Activated effector memory CD4-positive, alpha-beta T cell treated with Interleukin-2 at 50 U/mL for 16 hours (primary cell): ENCODE measurements at places on chromosomes 5 and 9.

GRCh38 chr5:61652916-61653315 lies 320.9 kb downstream of the ZSWIM6 start:
- DNase-seq = no peak

DNA sequence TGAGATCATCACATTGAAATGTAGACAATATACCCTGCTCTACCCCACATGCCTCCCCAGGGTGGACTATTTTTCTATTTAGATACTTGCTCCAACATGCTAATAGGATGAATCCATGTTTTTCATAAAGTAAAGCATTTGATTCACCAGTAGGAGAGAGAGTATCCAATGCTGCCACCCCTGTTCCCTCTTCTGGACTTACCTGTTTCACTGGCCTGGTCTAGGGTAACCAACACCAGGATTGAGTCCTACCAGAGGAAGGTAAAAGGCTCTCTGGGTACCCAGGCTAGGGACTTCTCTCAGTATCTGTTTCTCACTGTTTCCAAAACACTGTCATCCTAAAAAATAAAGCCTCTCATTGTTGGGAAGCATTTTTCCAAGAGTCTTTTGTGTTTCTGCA lies 30.2 kb upstream of the GABRP start:
- DNase-seq = no peak

DNA sequence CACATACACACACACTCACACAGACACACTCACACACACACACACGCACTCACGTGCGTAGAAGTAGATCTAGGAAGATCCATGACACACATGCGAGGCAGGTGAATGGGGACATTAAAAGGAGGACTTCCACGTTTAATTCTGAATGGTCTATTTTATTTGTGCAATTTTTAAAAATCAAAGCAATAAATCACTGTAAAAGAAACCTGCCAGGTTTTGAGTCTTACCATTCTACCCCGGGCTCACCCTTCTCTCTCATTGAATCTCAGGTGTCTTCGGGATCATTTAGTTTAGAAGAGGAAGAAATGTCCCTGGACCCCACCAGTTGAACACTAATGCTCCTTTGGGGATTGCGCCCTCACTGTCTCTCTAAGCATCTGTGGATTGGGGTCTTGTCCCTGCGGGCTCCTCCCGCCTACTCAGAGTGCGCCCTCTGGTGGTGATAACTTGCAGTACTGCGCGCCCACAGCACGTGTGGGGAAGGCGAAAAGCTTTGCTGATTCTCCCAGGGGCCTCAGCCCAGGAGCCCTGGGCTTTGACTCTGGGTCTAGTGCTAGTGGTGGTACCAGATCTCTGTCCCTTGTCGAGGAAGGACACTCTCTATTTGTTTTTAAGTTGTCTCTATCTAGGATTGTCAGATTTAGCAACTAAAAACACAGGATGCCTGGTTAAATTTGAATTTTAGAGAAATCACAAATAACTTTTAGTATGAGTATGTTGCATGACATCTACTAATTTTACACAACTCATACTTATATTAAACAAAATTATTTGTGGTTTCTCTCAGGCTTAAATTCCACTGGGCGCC lies 34.8 kb downstream of the BOD1 start:
- DNase-seq = no peak

DNA sequence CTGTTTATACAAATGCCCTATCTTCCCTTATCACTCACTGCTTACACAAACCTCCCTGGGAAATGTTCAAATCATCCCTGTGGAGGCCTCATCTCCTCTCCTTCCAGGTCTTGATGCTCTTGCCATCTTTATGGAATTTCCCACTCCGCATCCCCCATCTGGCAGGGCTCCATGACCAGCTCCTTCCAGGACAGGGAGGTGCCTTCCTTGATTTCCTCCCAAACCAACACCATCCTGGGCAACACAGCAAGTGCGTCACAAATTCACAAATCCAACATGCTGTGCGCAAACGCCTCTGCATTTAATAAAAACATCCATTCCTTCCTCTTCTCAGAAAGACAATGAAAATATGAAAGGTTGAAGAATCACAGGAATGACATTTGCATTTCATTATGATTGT lies 51.7 kb downstream of the EPB41L4A start:
- no peak for DNase-seq

DNA sequence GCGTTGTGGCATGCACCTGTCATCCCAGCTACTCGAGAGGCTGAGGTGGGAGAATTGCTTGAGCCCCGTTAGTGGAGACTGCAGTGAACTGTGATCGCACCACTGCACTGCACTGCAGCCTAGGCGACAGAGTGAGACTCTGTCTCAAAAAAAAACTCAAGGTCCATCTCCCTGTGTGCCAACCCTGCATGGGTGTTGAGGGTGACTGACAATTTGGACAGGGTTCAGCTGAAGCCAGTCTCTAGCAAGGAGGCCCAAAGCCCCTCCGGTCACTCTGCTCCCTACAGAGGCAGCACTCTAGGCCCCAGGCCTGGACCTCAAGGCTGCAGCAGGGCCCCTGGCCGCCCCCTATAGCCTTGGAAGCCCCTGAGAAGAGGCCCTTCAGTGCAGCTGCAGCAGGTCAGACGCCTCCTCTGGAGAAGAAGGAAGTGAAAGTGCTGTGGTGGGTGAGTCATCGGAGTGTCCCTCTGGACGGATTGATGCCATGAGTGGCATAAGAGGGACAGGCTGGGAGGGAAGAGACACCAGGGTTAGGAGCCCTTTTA lies 39.2 kb upstream of the NEK6 start:
- no peak for DNase-seq

DNA sequence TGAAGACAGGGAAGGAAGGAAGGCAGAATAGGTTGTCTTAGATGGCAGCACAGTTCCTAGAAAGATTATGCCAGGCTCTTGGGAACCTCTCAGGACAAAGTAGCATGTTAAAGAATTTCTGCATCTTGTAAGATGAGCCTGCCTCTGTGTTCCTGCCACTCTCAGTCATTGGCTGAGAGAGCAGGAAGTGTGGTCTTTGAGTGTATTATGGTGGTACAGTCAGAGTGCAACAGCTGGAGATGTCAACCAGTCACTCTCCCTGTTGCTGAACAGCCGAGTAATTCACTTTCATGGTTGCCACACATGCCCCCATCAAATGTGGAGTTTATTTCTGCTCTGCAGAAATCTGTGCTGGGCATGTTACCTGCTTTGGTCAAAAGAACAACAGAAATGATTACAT lies 659.6 kb upstream of the RIOK2 start:
- DNase-seq = no peak

DNA sequence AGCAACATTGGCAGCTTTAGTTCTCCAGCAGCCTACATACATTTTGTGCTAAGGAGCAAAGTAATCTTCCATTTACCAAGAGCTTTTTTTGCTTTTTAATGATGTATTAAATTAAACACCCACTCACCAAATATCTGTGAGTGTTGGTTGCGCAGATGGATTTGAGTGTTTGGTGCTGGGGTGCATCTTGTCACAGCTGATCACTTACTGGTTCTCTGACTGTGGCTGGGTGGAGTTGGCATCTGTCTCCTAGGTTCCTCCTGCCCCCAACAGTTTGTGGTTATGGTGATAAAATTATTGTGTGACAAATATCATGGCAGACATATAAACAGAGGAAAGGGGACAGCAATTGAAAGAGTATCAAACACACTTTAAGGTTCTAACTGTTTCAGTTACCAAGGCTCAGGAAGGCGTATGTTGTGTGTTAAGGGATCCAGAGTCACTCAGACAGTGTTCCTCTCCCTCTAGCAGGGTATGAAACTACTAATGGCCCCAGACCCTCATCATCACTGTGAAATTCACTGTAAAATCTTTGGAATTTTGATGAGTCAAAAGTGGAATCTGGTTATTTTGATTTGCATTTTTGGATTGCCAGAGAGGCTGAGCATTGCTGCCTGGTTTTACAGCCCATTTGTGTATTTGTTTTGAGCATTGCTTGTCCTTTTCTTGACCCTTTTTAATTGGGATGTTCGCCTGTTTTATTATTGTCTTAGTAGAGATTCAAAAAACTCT lies 81.7 kb downstream of the PDE8B start:
- DNase-seq = no peak

DNA sequence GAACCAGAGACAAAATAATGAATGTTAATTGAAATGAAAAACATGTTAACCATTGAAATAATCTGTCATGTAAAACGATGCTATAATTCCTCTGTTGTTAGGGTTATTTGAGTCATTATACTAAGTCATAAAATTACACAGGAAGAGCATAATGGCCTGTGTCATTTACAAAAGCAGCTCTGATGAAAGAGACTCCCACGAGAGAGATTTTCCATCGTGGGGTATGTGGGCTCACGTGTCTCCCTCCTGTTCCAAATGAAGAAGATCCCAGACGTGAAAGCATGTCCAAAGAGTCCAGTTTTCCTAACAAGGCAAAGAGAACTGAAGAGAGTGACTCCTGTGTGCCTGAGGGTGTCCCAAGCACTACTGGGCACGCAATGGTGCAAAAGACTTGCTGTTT lies 379.8 kb downstream of the SPOCK1 start:
- no peak for DNase-seq

DNA sequence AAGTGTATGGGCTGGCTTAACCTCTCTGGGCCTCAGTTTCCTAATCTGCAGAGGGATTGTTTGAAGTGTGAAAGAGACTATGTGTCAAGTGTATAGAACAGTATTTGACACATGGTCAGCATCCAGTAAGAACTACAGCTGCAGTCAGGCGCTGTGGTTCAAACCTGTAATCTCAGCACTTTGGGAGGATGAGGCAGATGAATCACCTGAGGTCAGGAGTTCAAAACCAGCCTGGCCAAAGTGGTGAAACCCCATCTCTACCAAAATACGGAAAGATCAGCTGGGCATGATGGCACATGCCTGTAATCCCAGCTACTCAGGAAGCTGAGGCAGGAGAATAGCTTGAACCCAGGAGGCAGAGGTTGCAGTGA lies 31.9 kb upstream of the STING1 start:
- no peak for DNase-seq

- DNase-seq = no peak
These were observed 8.6 kb downstream of the SUSD1 start for GRCh38 chr9:112166176-112167140.

GRCh38 chr9:95084254-95084934 lies 233.1 kb downstream of the FANCC start:
- DNase-seq = no peak

- DNase-seq = no peak
These were observed 370.9 kb upstream of the WWC1 start for GRCh38 chr5:167920589-167920988.

- no peak for DNase-seq
These were observed 60.2 kb downstream of the TSTD2 start for GRCh38 chr9:97572892-97573365.

DNA sequence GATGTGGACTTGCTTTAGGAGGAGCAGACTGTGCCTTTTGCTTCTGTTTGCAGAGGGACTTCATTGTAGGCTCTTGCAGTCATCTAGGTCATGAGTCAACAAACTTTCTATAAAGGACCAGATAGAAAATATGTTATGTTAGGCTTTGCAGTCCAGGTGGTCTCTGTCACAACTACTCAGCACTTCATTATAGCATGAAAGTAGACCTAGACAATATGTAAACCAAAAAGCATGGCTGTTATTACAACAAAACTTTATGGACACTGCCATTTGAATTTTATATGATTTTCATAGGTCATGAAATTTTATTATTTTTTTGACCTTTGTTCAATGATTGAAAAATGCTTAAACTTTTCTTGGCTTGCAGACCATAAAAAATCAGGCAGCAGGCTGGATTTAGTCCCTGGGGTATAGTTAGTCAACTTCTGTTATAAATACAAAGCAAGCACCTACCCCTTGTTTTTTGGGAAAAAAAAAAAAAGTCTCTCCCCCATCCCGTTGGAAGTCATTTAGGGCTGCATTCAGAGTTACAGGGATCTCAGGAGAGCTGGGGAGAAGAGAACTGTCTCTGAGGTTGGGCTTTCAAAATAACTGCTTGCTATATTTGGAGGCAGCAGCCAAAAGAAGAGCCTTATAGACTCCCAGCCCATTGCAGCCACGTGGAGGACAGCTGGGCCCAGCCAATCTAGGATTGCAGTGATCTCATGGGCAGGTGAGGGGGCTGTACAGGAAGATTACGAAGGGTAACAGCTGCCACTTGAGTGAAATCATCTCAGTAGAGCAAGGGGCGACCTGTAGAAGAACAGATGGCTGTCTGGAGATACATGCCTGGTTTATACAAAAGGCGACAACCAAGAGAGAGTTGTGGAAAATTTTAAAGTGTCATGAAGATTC lies 136.6 kb upstream of the TNC start:
- DNase-seq = no peak

- no peak for DNase-seq
These were observed 247.7 kb downstream of the ENC1 start for GRCh38 chr5:74392711-74393351.

DNA sequence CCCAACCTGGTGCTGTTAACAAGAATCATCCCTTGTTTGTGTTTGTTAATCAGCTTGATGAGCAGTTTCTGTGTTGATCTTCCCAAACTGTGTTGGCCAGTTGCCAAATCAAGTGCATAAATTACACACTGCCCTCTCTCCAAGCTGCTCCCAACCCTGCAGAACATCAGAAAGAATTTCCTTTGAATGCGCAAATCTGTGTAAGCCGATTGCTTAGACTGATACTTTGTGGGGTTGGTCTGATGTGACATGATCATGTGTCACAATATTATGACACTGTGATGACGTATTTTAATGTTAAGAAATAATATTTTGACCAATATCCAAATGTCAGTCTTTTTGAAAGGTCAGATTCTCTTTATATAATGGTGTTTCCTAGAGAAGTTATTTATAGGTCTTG lies 766.4 kb upstream of the WWC1 start:
- no peak for DNase-seq

GRCh38 chr5:14579731-14580397 lies 1.7 kb upstream of the OTULINL start:
- no peak for DNase-seq

DNA sequence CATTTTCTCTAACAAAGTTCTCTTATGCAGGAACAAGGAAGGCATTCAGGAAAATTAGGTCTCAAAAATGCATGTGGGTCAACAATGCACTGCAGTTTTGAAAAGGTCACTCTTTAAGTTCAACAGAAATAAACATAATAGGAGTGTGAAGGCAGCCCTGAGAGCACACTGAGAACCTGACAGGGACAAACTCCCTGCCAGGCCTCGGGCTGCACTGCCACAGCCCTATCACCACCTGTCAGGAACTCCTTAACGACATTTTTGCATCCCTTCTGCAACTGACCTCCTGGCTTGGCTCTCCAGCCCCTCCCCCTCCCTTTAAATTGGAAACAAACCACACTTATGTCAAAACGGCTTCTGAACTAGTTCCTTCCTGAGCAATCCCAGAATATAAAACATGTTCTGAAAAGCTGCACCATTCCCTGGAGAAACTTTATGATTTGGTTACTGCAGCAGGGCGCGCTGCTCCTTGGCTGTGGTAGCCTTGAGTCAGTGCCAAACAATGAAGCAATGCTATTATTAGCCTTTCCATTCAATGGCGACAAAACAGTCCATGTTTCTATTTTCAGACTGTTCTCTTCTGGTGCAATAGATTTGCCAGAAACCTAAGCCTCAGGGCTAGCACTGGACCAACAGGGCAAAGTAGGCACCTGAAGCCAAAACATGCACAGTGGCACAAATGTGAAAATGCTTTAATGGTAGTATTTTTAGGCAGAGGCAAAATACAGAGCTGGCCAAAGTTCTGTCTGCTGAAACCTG lies 160.1 kb upstream of the ZNF608 start:
- DNase-seq = no peak
